Cerebellum (tissue), 4 donors: ENCODE measurements at places on chromosomes 2 and 18.

DNA sequence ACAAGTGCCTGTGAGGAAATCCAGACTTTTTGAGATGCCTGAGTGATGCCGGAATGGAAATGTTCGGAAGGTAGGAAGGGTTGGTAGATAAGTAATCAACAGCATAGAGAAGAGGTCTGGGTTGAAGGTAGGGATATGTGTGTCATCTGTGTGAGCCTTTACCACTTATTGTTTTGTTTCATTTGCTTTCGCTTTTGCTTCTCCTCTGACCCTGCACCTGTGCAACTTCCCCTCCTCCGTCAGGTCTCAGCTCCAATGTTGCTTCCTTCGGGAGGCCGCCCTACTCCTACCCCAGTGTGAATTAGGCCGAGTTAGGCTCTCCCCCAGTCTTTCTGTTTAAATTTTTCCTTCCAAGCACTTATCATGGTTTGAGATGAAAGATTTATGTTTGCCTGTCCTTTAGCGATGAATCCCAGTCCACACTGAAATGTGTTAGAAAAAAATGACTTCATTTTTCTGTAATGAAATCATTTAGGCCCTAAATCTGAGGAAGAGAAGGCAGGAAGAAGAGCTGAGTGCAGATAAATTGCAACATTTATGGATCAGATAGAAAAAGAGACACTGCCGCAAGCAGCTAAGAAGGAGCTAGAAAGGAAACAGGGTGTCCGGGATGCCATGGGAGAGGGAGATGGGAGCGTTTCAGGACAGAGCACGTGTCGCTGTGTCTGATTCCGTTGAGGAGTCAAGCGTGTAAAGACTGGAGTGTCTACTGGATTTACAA is 139.6 kb upstream of the PELI1 start:
- DNase-seq: no peak

GRCh38 chr2:96626553-96626942 is 11.6 kb downstream of the KANSL3 start:
- DNase-seq: no peak

- no peak for DNase-seq
Observed at GRCh38 chr2:201546576-201546975, 95.0 kb downstream of the STRADB start.

- DNase-seq: peak; percentile 67
Observed at GRCh38 chr2:172465417-172466334, 38.3 kb downstream of the ITGA6 start.
